ENCODE measurements at places on chromosomes 2 and 18. TPM values are rescaled to one million over a fixed set of nuclear protein-coding genes. Genes with fewer than 3 reads are reported as not detected.

EIPR1 gene
- 9.7 TPM for total RNA-seq

- H3K27me3 ChIP-seq, result no peaks in the 10 kb centered on the region
- no peaks in the 10 kb centered on the region for H3K4me1 ChIP-seq
- H3K27ac ChIP-seq, result no peak overlapping the region
- no peak overlapping the region for H3K4me3 ChIP-seq
- no peaks in the 10 kb centered on the region for H3K36me3 ChIP-seq
- DNase-seq, result no peak
Measured at GRCh38 chr18:65788373-65788772, 37.6 kb downstream of the CDH7 start.

DNA sequence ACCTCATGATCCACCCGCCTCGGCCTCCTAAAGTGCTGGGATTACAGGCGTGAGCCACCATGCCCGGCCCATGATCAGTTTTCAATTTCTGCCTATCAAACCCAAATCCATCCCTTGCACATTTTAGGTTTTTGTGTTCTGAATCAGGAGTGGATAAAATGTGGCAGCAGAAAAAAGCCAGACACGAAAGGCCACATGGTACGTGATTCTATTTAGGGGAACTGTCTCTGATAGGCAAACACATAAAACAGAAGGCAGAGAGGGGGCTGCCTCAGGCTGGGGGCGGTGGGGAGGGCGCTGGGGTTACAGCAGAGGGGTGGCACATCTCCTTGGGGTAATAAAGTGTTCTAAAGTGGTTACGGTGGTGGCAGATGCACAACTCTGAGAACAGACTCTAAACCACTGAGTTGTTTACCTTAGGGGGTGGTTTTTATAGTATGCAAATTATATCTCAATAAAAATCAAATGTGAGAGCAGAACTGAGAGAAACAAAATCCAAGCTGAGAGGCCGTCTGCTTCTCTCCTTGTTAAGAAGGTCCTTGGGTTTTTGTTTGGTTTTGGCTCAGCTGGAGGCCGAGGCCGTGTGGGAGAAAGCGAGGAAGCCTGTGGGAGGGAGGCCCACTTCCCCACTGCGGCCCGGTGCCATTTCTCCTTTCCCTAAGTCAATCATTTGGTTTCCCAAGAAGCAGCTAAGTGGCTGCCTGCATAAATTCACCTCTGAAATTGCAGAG, 78.0 kb downstream of the SOWAHC start:
- H3K4me3 ChIP-seq, result no peak overlapping the region
- H3K36me3 ChIP-seq, result no peaks in the 10 kb centered on the region
- H3K27ac ChIP-seq, result peak overlapping the region; percentile 77
- DNase-seq, result no peak
- H3K27me3 ChIP-seq, result no peaks in the 10 kb centered on the region
- H3K4me1 ChIP-seq, result peaks cover 5% of the 10 kb centered on the region

FHOD3 gene
- 42.0 TPM for total RNA-seq

- no peak overlapping the region for H3K27ac ChIP-seq
- DNase-seq, result no peak
- H3K4me1 ChIP-seq, result no peaks in the 10 kb centered on the region
- H3K4me3 ChIP-seq, result no peak overlapping the region
- no peaks in the 10 kb centered on the region for H3K27me3 ChIP-seq
Measured at GRCh38 chr18:34467058-34467457, 242.3 kb upstream of the NOL4 start.

CCDC195 gene
- not detected for total RNA-seq

Data from aorta (tissue), 5 donors.